ENCODE measurements at places on chromosomes 11 and 22. TPM values are rescaled to one million over a fixed set of nuclear protein-coding genes. Genes with fewer than 3 reads are reported as not detected.

DNA sequence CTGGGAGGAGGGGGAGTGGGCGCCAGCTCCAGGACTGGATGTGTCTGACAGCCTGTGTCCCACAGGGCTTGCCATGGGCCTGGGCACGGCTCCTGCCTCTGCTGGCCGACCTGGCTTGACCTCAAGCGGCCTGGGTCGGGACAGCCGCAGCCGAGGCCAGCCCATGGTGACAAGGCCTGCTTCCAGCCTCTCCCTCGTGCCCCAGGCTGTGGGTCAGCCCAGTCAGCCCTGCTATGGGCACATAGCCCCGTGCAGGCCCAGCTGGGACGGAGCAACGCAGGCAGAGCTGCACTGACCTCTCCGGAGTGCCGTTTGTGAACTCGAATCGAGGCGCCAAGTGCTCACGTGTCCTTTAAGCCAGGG is 17.9 kb downstream of the OSBPL5 start:
- no peak for DNase-seq

- DNase-seq: no peak
Observed at GRCh38 chr11:102950622-102951081, 4.9 kb downstream of the MMP13 start.

- no peak for DNase-seq
Observed at GRCh38 chr11:60370252-60370810, 8.0 kb upstream of the MS4A7 start.

TRPM5 gene
- not detected for total RNA-seq

KCNK4 gene
- total RNA-seq: not detected

DNA sequence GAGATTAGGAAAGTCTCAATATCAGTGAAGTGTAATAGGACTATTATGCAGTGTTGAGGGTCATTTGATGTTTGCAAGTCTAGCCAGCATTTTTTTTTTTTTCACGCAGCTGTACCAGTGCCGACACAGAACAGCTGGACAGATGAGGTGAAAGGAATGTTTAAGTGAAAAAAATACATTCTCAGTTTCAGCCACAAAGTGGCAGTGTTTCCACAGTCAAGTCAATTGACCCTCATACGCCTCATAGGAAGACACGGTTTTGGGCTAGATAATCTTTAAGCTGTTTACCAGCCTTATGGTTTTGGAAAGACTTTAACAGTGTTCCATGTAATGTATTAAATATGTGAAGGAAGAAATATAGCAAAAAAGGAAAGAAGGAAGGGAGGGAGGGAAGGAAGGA is 349.9 kb upstream of the ANO3 start:
- DNase-seq: no peak

P2RY6 gene
- 0.25 TPM for total RNA-seq

DNA sequence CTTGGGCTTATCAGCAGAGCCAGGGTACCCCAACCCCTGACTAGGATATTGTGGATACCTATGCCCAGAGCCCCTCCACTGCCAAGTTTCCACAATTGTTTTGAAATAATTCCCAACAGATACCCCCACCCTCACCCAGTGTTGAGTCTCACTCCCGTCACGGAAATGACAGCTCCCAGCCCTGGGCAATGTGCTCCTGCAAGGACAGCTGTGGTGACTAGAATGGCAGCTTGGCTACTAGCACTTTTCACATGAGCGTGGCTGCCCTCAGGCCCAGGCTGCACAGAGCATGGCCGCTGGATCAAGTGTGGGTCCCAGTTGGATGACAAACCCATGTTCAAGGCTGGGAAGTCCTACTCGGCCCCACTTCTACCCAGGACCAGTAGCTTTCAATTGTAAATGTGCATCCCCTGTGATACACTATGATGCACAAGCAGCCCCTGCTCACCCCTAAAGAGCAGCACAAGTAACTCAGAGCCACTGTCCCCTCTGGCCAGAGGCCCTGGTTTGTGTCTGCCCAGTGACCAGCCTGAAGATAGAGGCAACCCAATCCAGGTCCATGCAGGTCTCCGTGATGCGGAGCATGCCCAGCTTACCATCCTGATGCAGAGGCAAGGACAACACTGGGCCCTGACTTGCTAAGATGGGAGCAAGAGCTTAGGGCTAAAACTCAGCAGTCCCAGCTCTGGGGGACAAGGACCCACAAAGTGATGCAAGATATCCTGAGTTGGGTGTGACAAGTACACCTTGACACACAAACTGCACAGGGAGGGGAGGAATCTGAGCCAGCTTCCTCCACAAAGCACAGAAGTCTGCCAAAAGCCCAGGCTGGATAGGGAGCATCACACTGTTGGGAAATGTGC is 13.2 kb downstream of the KCNQ1OT1 start:
- no peak for DNase-seq

All from left lobe of liver (tissue), 2 donors.